ENCODE measurements at places on chromosomes 6 and 20.

DNA sequence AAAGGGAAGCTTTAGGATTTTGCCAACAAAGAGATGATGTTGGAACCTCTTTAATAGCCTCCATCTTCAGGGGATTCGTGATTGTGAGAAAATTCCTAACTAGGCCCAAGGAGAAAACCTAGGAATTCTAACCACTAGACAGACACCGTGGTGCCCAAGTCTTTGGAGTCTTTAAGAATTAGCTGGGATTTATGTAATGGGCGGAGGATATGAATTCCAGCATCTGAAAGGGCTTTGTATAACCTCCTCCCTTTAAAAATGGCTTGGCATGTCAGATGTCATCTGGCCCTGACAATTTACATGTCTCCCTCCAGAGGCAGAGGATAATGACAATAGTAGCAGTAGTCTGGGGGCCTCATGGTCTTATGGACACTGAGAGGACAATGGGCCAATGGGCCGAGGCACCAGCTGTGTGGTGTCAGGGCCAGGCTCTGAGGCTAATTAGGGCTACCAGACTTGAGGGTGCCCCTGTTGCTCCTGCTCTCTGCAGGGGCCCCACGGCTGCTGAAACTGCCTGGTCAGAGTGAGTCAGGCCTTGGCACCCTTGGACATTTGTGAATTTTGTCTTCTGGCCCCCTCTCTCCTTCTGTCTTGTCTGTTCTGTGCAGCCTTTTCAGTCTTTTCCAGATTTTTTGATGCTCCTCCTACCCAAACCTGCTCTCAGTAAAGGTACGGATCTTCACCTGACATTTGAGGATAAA lies 113.9 kb downstream of the EDN1 start:
- no peak overlapping the region for H3K4me3 ChIP-seq
- H3K27me3 ChIP-seq = no peaks in the 10 kb centered on the region
- no peak overlapping the region for H3K27ac ChIP-seq
- DNase-seq = no peak
- no peaks in the 10 kb centered on the region for H3K36me3 ChIP-seq

GRCh38 chr20:52923123-52923937 lies 48.8 kb upstream of the TSHZ2 start:
- H3K27me3 ChIP-seq = no peaks in the 10 kb centered on the region
- H3K36me3 ChIP-seq = no peaks in the 10 kb centered on the region
- DNase-seq = no peak
- peaks cover 19% of the 10 kb centered on the region for H3K4me1 ChIP-seq

GRCh38 chr20:40276301-40276700 lies 412.7 kb downstream of the MAFB start:
- H3K4me1 ChIP-seq = peaks cover 58% of the 10 kb centered on the region
- peaks cover 14% of the 10 kb centered on the region for H3K27me3 ChIP-seq
- no peak overlapping the region for H3K27ac ChIP-seq
- DNase-seq = no peak
- no peak overlapping the region for H3K4me3 ChIP-seq

- H3K4me3 ChIP-seq = no peak overlapping the region
- H3K4me1 ChIP-seq = peaks cover 18% of the 10 kb centered on the region
- DNase-seq = no peak
- H3K27ac ChIP-seq = no peak overlapping the region
- peaks cover 26% of the 10 kb centered on the region for H3K27me3 ChIP-seq
These were observed 100.7 kb upstream of the STMND1 start for GRCh38 chr6:17001188-17001587.

DNA sequence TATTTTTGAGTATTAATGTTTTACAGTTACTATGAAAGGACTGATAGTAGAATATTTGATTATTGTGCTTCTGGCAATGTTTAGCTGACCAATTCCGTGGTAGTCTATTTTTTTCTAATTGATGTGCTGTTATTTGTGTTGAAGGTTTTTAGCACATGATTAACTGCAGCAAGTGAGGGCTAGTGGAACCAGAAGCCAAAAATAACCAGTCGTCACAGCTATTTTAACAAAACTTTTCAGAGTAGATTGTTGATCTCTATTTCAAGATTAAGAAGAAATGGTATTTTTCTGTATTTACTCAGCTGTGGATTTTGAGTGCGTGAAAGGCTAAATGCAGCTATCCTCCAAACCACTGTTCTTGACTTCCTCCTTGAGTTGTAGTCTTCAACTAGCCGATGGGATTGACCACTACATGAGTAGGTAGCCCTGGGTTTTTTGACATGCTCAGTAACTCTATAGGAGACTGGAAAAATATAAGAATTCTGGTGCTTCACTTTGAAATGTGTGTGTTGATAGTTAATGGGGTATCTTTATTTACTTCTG lies 258.0 kb downstream of the ZFAND3 start:
- peaks cover 54% of the 10 kb centered on the region for H3K4me1 ChIP-seq
- H3K36me3 ChIP-seq = peaks cover 15% of the 10 kb centered on the region
- H3K4me3 ChIP-seq = no peak overlapping the region
- no peak overlapping the region for H3K27ac ChIP-seq
- H3K27me3 ChIP-seq = no peaks in the 10 kb centered on the region

DNA sequence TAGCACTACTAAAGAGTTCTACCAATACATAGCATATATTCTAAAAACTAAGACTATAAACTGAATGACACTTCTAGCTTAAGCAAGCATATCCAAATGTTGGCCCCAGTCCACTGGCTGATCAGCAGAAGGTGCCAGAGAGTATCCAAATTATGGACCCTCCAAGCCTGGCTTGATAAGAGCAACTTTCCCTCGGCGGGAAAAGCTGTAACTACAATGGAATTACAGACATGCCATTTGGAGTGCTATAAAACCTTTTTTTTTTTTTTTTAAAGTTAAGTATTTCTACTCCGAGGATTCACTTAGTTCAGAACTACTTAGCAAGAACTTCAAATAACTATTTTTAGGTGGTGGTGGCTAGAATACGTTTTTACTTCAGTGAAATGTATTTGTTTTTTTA lies 94.6 kb downstream of the EPB41L2 start:
- no peaks in the 10 kb centered on the region for H3K27me3 ChIP-seq
- H3K36me3 ChIP-seq = no peaks in the 10 kb centered on the region
- peak overlapping the region; percentile 17 for H3K27ac ChIP-seq
- H3K4me1 ChIP-seq = peaks cover 23% of the 10 kb centered on the region
- no peak overlapping the region for H3K4me3 ChIP-seq

DNA sequence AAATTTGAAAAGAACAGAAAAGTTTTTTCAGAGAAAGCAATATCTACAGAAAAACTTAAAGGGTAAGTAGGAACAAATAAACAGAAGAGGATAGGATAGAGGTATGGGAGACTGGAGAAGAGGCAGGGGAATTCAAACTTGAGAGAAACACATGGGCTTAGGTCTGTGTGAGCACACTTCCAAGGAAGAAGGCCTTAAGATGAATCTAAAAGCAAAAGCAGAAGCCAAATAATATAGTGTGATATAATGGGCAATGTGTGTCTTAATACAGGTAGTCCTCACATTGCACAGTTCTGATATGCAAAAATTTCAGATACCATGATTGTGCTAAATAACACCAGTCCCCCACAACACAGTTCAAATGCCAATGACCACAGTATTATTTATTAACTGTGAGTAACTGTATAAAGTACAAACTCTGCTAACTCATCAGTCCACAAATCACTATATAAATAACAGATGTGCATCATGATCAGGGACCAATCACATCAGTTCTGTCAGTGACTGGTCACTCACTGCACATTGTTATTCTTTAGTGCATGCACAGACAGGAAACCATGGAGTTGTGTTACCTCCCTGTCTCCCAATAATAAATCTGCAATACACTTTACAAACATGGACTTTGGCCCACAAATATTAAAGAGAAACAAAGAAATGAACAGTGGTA lies 18.6 kb downstream of the SNX14 start:
- no peak overlapping the region for H3K4me3 ChIP-seq
- DNase-seq = no peak
- H3K27ac ChIP-seq = no peak overlapping the region
- H3K27me3 ChIP-seq = no peaks in the 10 kb centered on the region

GRCh38 chr6:143099647-143100046 lies 39.0 kb downstream of the AIG1 start:
- peaks cover 2% of the 10 kb centered on the region for H3K36me3 ChIP-seq
- H3K27me3 ChIP-seq = no peaks in the 10 kb centered on the region
- no peaks in the 10 kb centered on the region for H3K4me1 ChIP-seq
- DNase-seq = no peak

GRCh38 chr20:12159261-12159660 lies 241.6 kb downstream of the BTBD3 start:
- no peak for DNase-seq
- H3K27ac ChIP-seq = no peak overlapping the region
- H3K27me3 ChIP-seq = no peaks in the 10 kb centered on the region
- no peak overlapping the region for H3K4me3 ChIP-seq

DNA sequence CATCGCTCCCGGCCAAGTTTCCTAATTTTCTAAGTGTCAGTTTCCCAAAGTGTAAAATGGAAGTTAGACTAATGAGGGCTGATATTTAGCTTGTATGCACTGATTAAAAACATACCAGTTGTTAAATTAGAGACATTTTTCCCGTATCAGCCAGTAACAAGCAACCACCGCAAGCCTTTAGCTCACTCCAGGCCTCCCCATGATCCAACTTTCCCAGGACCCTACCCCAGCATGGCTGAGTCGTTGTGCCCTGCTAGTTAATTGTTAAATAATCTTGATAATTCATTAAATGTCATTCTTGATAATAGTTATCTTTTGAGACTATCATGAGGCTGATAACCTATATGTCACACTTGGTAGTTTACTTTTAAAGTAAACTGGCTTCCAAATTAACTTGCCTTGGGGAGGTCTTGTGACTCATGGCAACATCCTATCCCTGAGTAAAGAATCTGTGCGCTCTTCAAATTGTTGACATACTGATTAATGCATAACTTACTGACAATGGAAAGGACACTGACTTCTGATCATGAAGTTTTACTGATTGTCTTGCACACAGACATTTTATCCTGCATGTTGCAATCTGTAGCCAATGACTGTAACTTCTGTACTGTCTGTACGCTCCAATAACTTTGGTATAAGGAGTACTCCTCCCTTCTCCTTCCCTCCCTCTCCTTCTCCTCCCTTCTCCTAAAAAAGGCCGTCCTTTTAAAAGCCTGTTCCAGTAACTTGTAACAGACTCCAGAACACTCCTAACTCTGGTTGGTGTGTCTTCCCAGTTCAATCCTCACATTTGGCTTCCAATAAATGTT lies 6.3 kb upstream of the GTF3C6 start:
- no peaks in the 10 kb centered on the region for H3K27me3 ChIP-seq
- no peak overlapping the region for H3K27ac ChIP-seq
- peaks cover 9% of the 10 kb centered on the region for H3K4me1 ChIP-seq
- H3K36me3 ChIP-seq = no peaks in the 10 kb centered on the region
- DNase-seq = no peak

DNA sequence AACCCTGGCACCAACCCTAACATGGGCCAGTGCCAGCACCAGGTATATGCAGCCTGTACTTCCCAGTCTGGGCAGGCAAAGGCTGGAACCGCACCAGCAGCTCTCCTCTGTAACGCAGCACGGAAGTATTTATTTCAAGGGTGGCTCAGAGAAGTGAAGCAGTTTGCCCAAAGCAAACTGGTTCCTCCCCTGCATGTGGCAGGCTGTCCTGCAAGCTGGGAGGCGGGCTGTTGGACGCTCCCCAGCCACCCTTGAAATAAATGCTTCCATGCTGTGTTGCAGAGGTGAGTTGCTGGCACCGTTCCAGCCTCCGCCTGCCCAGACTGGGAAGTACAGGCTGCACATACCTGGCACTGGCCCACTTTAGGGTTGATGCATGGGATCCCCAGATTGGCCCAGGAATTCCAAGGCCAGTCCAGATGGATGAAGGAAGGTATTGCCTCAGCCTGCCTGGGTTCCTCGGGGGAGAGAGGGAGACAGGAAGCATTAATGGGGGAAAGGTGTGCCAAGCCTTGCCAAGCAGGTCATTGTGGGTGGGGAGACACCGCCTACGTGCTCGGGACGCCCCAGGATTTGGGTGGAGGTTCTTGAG lies 49.8 kb downstream of the PPARD start:
- H3K27ac ChIP-seq = peak overlapping the region; percentile 75
- peaks cover 28% of the 10 kb centered on the region for H3K4me1 ChIP-seq
- H3K27me3 ChIP-seq = no peaks in the 10 kb centered on the region
- peaks cover 3% of the 10 kb centered on the region for H3K36me3 ChIP-seq
- no peak overlapping the region for H3K4me3 ChIP-seq
- peak; percentile 41 for DNase-seq

GRCh38 chr6:23055523-23055922 lies 486.2 kb downstream of the HDGFL1 start:
- peaks cover 7% of the 10 kb centered on the region for H3K36me3 ChIP-seq
- H3K27me3 ChIP-seq = no peaks in the 10 kb centered on the region
- peaks cover 4% of the 10 kb centered on the region for H3K4me1 ChIP-seq
- no peak for DNase-seq
- H3K27ac ChIP-seq = no peak overlapping the region
- H3K4me3 ChIP-seq = no peak overlapping the region

DNA sequence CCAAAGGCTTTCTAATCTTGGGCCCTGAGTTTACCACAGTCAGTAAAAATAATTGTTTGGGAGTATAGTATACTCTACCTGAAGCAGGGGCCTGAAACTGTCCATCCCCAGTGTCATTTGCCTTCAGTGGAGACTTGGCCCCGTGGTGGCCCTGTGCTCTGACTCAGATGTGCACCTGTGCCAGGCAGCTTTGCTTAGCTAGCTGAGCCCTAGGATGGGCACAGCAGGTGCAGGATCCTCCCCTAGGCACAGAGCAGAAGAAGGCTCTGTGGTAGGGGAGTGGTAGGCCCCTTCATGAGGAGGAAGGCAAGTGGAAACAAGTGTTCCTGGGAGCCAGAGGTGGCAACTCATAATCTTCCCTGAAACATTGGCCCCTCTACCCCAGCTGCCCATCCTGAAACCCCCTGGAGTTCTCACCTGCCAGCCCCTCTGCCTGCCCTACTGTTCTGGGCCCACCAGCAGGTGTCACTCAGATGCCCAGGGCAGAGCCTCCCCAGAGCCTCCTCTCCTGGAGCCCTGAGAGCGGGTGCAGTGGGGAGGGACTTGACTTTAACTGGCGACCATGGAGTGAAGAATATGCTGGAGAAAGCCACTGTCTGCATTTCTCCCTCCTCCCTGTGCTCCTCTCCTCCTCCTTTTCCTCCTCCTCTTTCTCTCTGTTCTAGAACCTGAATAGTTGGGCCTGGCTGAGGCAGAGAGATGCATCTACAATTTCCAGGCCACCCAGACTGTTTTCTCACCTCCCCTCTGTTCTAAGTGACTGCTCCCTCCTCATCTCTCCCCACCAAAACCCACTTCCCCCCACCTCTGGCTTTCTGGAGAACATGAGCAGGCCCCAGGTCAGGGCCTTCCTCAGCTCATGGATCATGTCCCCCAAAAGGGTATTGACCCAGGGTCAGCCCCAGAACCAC lies 2.9 kb downstream of the CPNE5 start:
- no peak for DNase-seq
- H3K4me1 ChIP-seq = peaks cover 23% of the 10 kb centered on the region
